Stimulated activated CD4-positive, alpha-beta T cell treated with anti-CD3 and anti-CD28 coated beads, Interleukin-2, amount 100 ng/mL, for 24 hours (primary cell): ENCODE measurements at places on chromosomes 7 and 10.

DNA sequence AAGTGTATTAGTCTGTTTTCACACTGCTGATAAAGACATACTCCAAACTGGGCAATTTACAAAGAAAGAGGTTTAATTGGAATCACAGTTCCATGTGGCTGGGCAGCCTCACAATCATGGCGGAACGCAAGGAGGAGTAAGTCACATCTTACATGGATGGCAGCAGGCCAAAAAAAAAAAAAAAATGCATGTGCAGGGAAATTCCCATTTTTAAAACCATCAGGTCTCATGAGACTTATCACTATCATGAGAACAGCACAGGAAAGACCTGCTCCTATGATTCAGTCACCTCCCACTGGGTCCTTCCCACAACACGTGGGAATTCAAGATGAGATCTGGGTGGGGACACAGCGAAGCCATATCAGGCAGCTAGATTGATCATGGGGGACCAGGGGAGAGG lies 136.8 kb downstream of the EXOC4 start:
- DNase-seq, result no peak

- DNase-seq, result no peak
Observed at GRCh38 chr7:33731912-33732311, 173.4 kb upstream of the BMPER start.

DNA sequence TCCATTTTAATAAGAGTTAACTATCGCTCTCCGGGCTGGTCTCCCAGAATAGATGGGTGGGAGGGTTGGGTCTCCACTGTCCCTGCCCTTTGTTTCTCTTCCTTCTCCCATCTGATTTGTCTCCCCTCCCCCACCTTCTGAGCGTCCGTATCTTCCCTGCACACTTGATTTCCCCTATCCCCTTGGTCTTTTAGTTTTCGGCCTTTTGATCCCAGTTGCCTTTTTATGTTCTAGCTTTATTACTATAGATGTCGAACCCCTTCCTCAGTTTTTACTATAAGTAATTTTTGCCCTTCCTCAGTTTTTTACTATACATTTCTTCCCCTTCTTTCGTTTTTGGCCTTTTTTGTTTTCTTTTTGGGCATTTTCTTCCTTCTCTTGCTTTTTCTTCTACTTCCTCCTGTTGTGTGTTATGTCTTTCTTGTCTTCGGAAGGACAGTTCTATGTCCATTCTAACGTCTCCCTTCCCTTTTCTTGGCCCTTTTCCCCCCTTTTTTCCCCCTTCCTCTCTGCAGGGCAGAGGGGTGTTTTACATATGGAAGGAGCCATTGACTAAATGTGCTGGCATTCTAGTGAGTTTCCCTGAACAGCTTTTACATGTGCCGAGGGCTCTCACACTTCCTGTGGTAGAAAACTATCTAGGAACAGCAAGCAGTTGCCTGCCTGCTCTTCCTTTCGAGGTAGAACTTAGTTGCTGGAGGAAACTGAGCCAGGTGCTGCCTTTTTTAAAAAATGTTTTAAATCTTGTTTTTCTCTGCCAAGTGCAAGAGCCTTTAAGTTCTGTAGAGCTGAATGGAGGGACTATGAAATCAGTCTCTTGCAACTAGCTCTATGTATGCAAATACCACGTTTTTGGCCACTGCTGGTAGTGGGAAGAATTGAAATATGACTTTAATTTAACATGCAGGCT lies 2.8 kb downstream of the TET1 start:
- DNase-seq, result no peak

DNA sequence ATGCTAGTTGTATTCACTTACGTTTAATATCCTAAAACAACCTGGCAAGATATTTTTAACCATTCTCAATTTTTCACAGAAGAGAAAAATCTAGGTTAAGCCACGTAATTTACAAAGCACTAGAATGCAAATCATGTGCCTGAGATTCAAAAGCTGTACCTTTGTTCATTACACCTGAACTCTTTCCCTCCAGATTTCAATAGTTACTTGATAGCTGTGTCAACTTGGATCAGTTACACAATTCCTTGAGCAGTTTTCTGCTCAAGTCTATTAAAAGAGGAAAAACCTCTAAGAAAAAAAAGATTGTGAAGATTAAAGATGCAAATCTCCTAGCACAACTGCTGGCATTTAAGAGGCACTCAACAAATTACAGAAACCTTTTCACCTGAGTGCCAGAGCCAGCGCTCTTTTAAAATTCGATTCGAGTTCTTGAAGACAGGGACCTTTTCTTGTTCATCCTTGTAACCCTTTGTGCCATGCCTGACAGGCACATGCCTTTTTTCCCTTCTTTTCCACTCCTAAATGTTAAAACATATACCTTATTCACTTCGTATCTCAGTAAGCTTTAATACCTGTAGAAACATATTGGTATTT lies 886 bp downstream of the NSUN6 start:
- DNase-seq, result no peak

GRCh38 chr7:2640846-2641316 lies 9.1 kb downstream of the TTYH3 start:
- no peak for DNase-seq

- DNase-seq, result no peak
Observed at GRCh38 chr7:83365746-83366145, 203.1 kb upstream of the PCLO start.

- DNase-seq, result no peak
Observed at GRCh38 chr7:75058406-75058805, 15.2 kb downstream of the RCC1L start.

- no peak for DNase-seq
Observed at GRCh38 chr10:72245949-72246525, 27.7 kb upstream of the DDIT4 start.

DNA sequence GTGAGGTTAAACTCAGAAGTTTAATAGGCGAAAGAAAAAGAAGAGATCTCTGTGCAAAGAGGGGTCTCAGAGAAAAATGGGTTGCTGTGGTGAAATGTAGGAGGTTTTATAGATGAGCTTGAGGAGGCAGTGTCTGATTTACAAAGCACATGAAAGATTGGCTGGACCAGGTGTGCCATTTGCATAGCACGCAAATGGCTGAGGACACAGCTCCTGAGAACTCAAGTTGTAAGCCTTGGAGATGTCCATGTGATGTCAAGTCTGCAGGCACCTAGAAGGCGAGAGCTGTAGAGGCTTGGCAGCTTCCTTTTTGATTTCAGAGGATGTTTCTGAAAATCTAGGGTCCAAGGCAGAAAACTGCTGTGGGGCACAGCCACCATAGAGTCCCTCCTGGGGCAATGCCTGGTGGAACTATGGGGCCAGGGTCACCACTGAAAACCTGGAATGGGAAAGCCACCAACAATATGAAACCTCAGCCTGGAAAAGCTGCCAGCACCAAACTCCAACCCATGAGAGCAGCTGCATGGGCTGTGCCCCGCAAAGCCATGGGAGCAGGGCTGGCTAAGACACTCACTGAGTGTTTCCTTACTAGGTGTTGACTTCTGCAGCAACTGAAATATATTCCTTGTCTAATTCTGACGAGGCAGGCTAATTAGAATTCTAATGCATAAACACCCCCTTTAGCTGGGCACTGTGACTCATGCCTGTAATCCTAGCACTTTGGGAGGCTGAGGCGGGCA lies 96.9 kb upstream of the TNS3 start:
- DNase-seq, result no peak

- no peak for DNase-seq
Observed at GRCh38 chr7:114864278-114864677, 57.6 kb upstream of the MDFIC start.

DNA sequence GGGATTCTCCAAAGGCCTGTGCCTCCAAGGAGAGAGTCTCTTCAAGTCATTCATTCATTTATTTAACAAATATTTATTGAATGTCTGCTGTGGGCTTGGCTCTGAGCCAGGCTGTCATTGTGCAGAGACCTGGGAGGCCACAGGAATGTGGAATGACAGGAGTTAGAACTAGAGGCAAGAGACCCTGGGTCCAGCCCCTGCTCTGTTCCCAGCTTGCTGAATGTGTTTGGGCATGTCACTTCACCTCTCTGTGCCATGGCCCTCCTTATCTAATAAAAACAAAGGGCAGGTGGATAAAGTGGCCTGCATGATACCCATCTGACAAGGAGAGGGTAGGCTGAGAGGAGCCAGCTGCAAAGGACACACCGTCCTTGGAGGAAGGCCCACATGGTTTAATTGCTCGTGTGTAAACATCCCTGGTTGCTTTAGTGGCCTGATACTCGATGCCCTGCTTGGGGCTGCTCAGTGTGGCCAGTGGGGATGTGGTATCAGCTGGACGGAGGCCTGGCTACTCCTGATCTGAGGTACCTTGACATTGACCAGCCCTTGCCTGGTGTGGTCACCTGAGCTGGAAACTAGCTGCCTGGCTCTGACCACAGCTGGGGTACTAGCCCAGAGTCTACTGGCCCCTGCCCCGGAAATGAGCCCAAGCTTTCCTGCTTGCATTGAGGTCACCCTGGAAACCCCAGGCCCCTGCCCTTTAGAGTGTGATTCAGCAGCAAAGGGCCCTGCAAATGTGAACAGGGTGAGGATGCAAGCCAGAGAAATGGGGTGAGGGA lies 116.2 kb downstream of the CDH23 start:
- no peak for DNase-seq

- DNase-seq, result no peak
Observed at GRCh38 chr7:104906556-104906955, 107.4 kb upstream of the KMT2E start.
